ENCODE measurements at places on chromosomes 16 and 17.

GRCh38 chr16:51003850-51004566, 147.1 kb downstream of the SALL1 start:
- DNase-seq, result no peak

DNA sequence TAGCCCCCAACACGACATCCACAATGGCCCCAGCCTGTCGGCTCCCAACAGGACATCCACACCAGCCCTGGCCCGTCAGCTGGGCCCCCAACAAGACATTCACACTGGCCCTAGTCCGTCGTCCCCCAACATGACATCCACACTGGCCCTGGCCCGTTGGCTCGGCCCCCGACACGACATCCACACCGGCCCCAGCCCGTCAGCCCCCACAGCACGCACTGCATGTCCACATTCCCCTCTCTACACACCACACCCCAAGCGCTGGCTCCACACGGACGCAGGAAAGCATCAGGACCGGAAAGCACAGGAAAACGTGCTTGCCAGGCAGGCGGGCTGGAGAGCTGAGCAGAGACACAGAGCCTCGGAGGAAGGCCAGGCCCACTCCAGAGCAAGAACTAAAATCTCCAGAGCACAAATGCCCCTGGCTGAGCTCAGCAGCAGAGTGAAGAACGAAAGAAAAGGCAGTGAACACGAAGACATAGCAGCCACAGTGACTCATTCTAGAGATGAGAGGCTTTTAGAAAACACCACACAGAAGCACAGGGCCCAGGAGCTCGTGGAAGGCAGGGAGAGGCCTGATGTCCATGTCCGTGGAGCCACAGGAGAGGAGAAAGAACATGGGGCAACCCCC, 50.6 kb downstream of the LMF1 start:
- no peak for DNase-seq

- no peak for DNase-seq
Observed at GRCh38 chr16:22186517-22186916, 19.6 kb upstream of the EEF2K start.

GRCh38 chr17:321386-321941, 31.1 kb downstream of the RPH3AL start:
- DNase-seq, result no peak

- no peak for DNase-seq
Observed at GRCh38 chr17:78294776-78295175, 63.3 kb downstream of the TMEM235 start.

DNA sequence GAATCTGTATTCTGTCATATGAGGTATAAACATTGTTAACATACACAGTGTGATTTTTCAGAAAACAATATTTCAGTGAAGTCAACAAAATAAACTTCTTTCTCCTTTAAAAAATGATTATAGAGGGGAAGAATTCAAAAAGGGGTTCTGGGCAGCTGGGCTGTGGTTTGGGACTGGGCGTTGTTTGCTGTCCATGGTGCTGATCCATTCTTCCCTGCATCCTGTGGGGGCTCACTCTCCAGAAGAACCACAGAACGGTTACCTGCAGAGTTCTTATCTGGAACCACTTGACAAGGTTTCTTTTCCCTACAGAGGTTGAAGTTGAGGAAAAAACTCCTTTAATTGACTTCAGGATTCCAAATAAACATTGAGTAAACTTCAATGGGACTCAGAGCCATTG, 1091.0 kb downstream of the CDH8 start:
- no peak for DNase-seq

DNA sequence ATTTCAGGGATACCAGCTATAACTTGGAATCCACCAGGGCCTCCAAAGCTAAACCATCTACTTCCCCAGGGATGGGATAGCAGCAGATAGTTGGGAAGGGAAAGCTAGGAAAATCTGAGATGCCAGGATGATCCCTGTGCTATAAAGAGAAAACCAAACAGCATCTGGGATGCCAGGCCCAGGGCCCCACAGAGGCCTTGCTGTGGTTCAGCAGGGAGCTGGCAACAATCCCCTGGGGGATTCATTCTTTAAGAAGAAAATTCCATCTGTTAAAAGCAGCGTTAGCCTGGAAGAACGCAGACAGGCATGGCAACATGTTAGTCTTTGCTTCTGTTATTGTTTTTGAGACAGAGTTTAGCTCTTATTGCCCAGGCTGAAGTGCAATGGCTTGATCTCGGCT, 16.6 kb downstream of the MYO18A start:
- peak; percentile 54 for DNase-seq

- DNase-seq, result no peak
Observed at GRCh38 chr17:20151174-20151573, 142.0 kb downstream of the SPECC1 start.

DNA sequence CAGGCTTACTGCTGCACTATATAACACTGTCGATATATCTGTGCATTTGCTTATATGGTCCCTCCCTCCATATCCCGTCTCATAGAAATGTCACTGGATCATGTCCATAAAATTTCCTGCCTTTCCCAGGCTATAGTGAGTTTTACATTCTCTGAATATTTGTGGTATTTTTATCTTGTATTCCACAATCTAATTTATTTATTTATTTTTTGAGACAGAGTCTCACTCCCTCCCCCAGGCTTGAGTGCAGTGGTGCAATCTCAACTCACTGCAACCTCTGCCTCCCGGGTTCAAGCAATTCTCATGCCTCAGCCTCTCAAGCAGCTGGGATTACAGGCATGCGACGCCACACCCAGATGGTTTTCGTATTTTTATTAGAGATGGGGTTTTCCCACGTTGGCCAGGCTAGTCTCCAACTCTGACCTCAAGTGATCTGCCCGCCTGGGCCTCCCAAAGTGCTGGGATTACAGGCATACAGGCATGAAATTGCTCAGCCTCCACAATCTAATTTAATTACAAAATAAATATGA, 12.9 kb downstream of the TRIM37 start:
- no peak for DNase-seq

- no peak for DNase-seq
Observed at GRCh38 chr17:77746393-77746792, 212.1 kb upstream of the TNRC6C start.

DNA sequence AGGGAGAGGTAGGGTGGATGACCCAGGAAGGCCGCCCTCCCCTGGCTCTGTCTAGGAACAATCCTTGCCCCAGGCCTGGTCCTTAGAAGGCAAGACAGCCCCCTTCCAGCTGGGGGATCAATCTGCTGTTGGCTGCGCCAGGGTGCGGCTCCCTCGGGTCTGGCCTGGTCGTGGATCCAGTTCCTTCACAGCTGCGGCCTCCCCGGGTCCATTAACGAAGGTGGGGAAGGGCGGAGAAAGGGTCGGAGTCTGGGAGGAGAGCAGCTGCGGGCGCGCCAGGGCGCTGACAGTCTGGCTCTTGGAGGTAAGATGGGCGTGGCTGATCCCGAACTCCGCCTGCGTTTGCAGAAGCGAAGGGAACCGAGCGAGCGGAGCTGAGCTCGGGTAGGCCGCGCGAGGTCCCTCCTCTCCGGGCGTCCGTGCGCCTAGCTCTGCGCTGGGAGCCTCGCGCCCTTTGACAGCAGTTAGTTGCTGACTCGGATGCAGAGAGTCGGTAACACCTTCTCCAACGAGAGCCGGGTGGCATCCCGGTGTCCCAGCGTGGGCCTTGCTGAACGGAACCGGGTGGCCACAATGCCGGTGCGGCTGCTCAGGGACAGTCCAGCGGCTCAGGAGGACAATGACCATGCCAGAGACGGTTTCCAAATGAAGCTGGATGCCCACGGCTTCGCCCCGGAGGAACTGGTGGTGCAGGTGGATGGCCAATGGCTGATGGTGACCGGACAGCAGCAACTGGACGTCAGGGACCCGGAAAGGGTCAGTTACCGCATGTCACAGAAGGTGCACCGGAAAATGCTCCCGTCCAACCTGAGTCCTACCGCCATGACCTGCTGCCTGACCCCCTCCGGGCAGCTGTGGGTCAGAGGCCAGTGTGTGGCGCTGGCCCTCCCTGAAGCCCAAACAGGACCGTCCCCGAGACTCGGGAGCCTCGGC, at the start of gene HSPB9:
Gene HSPB9 (plus strand): TSS at position 434 of the 933 bp plus-strand sequence. CDS start 47 bp downstream, at position 481.
- DNase-seq, result no peak

DNA sequence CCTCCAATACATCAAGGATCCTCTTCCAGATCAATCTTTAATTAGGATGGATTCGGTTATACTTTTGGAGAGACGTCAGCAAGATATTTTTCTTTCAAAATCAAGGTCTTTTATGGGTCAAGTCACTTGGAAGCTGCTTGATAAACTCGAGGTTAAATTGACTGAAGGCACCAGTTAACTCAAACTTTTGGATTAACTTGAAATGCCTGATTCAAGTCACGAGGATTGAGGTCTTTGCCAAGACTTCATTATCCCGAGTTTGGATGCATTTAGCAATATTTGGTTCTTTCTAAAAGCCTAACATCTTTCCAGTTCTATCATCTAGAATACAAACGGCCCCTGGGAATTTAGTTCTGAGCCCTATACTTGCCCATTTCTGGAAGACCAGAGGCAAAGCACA, 82.9 kb downstream of the MYH11 start:
- DNase-seq, result no peak

- DNase-seq, result no peak
Observed at GRCh38 chr16:67129422-67129821, 19.7 kb downstream of the PHAF1 start.

GRCh38 chr16:4324492-4325252, 8.8 kb downstream of the GLIS2 start:
- DNase-seq, result no peak

Data from NCI-H1694 treated with DMSO at 0.1 percent for 48 hours (cell line).